Posterior cingulate gyrus (tissue), 11 donors: ENCODE measurements at places on chromosomes 2 and 18.

GRCh38 chr2:198788676-198789075 lies 669.1 kb downstream of the SATB2 start:
- no peak for DNase-seq

DNA sequence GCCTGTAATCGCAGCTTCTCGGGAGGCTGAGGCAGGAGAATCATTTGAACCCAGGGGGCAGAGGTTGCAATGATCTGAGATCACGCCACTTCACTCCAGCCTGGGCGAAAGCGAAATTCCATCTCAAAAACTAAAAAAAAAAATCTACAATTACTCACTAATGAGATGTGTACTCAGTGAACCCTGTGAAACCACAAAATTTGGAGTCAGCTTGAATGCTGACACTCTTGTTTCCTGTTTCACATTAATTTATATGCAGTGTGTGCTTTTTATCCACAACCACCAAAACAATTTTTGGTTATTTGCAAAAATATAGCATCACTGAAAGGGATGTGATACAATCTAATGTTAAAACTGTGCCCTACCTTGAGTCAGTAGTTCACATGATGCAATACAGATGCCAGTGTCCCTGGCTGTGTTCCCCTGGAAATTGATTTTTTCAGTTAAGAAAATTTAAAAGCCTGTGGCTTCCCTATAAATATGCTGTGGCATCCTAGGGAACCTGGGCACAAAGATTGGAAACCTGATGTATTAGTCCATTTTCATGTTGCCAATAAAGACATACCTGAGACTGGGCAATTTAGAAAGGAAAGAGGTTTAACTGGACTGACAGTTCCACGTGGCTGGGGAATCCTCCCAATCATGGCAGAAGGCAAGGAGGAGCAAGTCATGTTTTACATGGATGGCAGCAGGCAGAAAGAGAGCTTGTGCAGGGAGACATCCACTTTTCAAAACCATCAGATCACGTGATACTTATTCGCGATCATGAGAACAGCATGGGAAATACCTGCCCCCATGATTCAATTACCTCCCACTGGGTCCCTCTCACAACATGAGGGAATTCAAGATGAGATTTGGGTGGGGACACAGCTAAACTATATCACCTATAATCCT lies 337.5 kb upstream of the NT5C1B start:
- DNase-seq: no peak

GRCh38 chr2:172740856-172741255 lies 5.2 kb downstream of the RAPGEF4 start:
- DNase-seq: no peak

GRCh38 chr2:68740400-68740914 lies 5.8 kb downstream of the ARHGAP25 start:
- DNase-seq: no peak

GRCh38 chr18:10033016-10033399 lies 119.2 kb downstream of the VAPA start:
- no peak for DNase-seq

DNA sequence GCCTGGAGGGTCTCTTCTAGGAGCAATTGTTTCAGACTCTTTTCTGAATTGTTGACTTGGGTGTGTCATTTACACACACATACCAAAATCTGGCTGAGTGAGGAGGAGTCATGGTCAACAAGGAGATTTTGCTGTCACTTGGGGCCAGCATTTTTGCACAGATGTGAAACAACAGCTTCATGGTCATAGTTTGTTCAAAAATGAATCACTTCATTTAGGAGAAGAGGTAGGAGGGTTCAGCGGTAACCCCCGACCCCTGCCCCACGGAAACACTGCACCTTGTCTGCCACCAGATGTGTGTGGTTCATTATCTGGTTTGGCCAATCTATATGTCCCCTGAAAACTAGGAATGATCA lies 42.2 kb downstream of the LBH start:
- no peak for DNase-seq

DNA sequence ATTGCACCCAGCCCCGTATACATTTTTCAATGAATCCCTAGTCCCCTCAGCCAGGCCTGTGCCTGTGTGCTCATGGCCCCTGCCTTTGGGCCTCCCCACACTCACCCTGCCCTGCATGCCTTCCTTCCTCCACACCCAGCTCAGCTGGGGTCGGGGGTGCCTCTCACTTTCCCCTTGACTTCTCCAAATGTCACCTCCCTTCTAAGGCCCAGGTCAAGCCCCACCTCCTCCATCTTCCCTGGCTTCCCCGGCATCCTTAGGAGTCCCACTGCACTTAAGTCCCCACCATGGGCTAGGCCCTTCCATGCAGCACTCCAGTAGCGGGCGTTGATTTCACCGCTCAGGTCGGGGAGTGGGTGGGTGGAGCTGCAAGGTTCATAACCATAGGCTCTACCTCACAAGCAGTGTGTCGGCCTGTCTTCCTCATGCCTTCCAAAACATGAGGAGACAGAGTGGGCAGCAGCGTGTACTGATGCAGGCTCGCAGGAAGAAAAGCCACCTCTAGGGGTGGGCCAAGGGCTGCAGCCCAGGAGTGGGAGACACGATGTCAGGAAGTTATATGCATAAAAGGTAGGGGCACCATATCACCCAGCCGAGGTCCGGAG lies 47.7 kb downstream of the DNMT3A start:
- no peak for DNase-seq

DNA sequence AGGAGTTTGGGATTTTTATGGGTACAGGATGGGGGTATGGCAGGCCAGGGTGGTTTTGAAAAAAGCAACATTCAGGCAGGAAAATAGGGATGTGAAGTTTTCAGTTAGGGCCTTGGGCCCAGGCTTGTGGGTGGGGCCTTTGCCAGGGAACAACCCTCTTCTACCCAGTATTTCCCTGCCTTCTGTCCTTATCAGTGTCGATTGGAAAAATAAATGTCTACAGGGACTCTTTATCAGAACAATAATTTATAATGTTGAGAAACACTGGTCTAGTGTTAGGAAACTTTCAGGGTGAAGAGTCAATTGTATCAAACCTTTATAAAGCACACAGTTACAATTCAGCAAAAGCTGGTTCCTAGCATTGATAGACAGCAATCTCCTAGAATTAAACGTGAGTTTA lies 214.1 kb upstream of the NABP1 start:
- no peak for DNase-seq

GRCh38 chr18:44495151-44495550 lies 185.5 kb upstream of the SETBP1 start:
- DNase-seq: no peak

DNA sequence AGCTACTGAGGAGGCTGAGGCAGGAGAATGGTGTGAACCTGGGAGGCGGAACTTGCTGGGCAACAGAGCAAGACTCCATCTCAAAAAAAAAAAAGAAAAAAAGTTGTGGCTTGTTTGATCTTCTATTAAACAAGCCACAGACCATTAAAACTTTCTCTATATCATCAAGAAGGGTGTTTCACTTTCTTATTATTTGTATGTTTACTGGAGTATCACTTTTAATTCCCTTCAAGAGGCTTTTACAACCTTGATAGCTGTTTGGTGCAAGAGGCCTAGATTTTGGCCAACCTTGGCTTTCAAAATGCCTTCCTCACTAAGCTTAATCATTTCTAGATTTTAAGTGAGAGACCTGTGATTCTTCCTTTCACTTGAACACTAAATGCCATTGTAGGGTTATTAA lies 339.1 kb downstream of the TSN start:
- DNase-seq: no peak

DNA sequence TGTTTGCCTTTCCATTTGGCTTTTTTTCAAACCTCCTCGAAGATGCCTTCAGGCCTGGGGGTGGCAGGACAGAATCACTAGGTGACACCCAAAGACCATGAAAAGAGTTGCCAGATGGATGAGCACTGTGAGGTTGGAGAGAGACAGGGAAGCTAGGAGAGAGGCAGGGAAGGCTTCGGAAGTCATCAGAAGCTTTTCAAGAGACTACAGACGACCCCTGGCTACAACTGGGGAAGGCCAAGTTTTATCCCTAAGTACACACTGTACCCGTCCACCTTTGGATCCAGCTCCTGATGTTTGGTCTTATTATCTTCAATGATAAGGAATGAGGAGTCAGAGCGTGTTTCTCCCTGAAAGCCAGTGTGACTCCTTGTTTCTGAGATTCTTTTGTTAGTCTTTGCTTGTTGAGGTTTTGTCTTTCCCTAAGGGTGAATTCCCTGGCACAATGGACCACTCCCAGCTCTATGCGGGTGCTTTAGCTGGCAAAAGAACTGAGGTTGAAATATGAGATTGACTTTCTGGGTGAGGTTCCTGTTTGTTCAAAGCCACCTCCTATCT lies 33.4 kb upstream of the SLC9A2 start:
- no peak for DNase-seq

DNA sequence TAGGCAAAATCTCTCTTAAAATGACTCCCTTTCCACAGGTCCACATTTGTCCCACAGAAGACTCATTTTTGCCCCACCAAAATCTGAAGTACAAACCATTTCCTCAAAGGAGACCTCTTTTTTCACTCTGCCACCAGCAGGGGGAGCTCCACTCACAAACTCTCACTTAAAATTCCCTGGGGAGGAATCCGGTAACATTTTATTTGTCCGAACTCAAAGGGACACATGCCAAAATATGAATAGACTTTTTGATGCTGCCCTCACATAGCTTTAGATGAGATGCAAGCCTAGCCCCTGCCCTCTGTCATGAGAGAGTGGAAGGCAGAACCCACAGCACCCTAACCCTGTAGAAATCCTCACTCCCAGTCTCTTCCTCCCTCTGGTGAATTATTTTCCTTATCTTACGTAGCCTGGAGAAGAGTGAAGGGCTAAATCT lies 57.1 kb downstream of the RMDN2 start:
- peak; percentile 70 for DNase-seq
